Cerebellar nuclear complex (tissue), 1 donor: ENCODE measurements at places on chromosomes 5 and 9.

DNA sequence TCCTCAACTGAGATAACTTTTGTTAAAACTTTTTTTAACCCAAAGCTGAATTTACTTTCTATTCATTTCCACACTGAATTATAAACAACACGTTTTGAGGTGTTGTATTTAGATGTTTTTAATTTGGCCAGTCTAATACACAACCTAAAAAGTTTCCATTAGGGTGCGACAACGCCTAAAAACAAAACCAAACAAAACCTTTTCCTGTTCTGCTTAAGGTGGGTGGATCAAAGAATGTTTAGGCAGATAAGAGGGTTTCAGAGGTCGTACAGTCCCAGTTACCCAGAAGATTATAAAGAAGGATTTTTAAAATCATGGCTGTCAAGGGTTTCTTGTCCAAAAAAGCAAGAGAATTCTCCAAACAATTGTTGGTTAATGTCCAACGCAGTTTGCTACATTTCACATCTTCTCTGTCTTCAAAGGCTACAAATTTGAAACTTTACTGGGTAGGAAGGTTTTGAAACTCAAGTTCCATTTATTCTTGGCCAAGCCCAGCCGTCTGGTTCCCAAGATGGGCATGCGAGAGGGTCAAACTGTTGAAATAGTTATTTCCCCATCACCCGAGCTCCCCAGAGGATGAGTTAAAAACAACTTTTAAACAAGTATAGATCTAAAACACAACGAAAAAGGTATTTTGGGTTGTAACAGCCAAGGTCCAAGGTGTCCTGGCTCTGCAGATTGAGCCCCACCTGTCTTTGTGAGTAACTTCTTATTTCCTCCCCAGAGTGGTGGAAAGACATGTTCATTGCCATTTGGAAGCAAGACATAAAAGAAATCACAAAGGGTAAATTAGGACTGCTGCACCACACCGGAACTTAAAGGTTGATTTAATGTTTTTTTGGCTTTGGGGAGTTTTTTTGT is 122.8 kb upstream of the MAP3K1 start:
- DNase-seq: no peak

DNA sequence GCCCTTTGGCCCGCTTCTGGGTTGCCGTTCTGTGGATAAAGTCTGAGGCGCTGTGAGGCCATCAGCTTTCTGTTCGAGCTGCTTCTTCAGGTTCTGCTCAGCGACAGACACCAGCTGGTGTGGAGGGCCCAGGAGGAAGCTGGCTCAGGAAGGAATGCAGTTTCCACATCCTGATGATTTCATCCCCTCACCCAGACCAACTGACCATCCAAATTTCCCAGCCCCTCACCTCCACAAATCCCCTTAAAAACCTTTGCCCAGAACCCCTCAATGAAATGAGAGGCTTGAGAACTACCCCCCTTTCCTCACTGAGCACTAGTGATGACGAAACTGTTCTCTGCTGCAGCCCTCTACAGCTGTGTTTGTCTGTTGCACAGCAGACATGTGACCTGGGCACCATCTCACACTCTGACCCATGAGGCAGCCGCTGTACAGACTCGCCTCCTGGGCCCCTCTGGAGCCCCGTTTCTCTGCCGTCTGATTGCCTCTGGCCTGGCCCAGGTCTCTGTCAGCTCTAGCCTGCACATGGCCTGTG is 45.4 kb downstream of the SPATA31C2 start:
- no peak for DNase-seq

DNA sequence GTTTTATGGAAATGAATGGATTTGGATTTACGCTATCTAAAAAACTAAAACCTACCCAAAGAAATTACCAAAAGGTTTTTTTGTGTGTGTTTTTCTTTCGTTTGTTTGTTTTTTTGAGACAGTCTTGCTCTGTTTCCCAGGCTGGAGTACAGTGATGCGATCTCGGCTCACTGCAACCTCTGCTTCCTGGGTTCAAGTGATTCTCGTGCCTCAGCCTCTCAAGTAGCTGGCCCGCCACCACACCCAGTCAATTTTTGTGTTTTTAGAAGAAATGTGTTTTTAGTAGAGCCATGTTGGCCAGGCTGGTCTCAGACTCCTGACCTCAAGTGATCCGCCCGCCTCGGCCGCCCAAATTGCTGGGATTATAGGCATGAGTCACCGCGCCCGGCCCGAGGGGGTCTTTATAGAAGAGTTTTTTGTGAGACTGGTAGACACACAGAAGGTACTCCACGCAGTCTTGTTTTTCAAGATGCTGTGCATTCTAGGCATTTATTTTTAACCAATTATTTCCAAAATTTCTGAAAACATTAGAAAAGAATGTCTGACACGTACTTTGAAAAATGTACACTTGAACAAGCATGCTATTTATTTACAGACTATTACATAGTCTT is 75.7 kb downstream of the NR6A1 start:
- DNase-seq: no peak

- no peak for DNase-seq
Observed at GRCh38 chr9:111657051-111657450, 4.4 kb upstream of the GNG10 start.

DNA sequence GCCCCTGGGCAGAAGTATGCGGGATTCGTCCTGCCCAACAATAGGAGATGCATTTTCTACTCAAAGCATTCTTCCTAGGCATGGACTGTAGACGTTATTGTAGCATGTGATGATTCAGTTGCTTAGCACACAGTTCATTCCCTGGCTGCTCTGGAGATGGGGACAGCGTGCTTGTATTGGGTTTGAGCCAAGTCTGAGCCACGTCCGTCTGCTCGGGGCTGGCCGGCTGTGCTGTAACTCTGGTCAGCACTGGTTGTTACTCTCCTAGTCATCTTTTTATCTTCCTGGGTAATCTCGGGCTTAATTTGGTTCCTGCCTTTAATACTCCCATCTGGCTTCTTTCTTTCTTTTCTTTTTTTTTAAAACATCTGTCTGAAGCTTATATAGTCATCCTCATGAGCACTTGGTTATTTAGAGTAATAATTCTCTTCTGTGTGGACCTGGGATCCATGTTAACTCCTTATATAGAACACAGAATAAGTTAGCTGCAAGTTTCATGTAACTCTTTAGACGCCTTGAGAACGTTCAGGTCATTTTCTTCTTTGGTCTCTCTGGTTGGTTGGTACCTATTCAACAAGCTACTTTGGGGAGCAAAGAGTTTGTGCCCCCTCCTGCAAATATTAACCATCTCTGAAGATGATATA is 118.8 kb upstream of the RPS23 start:
- DNase-seq: peak; percentile 3

- no peak for DNase-seq
Observed at GRCh38 chr5:62473209-62473608, 60.6 kb downstream of the IPO11 start.

GRCh38 chr5:136703036-136703435 is 337.7 kb upstream of the TRPC7 start:
- no peak for DNase-seq

- no peak for DNase-seq
Observed at GRCh38 chr5:149186506-149186905, 45.2 kb downstream of the ABLIM3 start.

GRCh38 chr5:167843881-167844572 is 447.4 kb upstream of the WWC1 start:
- DNase-seq: no peak

- DNase-seq: no peak
Observed at GRCh38 chr5:171363846-171364245, 23.8 kb upstream of the NPM1 start.

- no peak for DNase-seq
Observed at GRCh38 chr9:112757282-112757883, 6.8 kb downstream of the SNX30 start.

DNA sequence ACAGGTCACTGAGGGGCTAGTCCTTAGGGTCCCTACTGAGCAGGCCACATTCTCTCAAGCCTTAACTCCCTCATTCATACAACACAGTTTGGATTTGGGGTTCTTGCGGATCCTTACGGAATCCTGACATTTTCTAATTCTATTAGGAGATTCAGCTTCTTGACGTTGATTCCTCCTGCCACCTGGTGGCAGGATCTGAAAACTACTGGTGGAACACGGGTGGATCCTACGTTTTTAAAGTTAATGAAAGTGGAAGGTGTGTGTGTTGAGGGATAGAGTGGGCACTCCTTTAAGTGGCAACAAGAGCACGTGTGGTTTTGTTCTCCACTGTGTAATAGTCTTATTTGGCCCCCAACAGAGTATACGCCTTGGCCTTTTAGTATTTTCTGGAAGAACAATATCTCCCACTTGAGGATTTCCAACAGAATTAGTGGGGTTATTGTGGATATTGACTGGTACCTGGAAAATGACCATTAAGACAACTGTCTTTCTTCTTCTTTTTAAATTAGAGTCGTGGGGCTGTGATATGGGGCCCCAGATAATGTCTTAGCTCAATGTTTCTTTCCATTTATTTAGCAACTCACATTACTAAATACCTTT is 25.2 kb downstream of the SLC28A3 start:
- no peak for DNase-seq

- peak; percentile 57 for DNase-seq
Observed at GRCh38 chr9:131423171-131423581, 29.3 kb downstream of the PRRC2B start.

GRCh38 chr5:139393497-139394122 is 1.3 kb downstream of the PROB1 start:
- DNase-seq: no peak

DNA sequence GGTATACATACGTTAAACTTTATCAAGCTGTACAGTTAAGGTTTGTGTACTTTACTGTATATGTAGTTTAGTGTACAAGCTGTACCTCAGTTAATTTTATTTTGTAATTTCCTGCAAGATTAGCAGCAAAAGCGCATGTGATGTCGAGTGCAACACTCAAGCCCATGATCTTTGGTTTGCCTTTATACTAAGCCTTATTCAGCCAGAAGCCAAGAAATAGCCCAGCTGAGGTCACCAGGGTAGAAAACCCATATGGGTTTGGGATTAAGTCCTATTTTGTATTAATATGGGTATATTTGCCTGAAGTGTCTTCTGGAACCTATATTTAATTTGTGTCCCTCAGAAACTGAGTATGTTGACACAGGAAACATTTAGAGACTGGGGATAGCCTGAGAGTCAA is 59.3 kb downstream of the ZFAND5 start:
- DNase-seq: no peak

DNA sequence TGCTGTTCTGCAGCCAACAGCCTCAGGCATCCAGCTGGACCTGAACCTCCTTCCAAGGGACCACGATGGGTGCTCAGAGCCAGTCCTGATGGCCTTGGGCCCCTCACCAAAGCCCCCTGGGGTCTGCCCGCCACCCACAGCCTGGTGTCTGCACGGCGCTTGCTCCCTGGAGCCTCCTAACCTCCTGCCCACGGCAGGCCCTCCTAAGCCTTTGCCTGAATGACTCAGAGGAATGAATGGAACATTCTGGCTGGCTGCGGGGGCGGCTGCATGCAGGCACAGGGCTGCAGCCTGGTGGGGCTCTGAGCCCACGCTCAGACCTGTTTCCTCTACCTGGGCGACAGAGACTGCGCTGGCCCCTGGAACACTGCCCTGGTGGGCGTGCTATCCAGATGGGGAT is 6.9 kb downstream of the SOHLH1 start:
- no peak for DNase-seq

- no peak for DNase-seq
Observed at GRCh38 chr9:137978262-137978714, 100.7 kb downstream of the CACNA1B start.

- no peak for DNase-seq
Observed at GRCh38 chr5:35908228-35908627, 30.2 kb downstream of the CAPSL start.

GRCh38 chr9:136609160-136609475 is 53.6 kb upstream of the EGFL7 start:
- DNase-seq: no peak

DNA sequence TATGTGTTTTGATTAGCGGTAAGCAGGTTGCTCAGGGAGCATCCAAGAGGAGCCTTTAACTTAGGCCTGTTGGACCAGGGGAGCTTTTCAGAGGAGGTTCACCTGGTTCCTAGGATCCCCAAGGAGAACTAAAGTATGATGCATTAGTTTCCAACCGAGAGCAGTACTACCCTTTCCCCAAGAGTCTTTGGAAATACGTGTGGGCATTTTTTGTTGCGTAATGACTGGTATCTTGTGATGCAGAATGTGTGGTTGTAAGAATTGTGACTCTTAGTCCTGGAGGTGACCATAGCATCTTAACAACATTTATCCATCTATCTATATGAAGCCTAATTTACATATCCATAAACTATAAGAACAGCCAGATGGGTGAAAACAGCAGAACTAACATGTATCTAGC is 11.0 kb downstream of the CFAP95 start:
- no peak for DNase-seq

- DNase-seq: peak; percentile 22
Observed at GRCh38 chr5:78984439-78985115, 533 bp downstream of the ARSB start.

GRCh38 chr5:165834891-165835290 is 2329.5 kb downstream of the MAT2B start:
- no peak for DNase-seq

GRCh38 chr5:77437194-77437593 is 54.9 kb downstream of the WDR41 start:
- no peak for DNase-seq

GRCh38 chr5:76527685-76528161 is 95.5 kb downstream of the F2RL2 start:
- DNase-seq: no peak

DNA sequence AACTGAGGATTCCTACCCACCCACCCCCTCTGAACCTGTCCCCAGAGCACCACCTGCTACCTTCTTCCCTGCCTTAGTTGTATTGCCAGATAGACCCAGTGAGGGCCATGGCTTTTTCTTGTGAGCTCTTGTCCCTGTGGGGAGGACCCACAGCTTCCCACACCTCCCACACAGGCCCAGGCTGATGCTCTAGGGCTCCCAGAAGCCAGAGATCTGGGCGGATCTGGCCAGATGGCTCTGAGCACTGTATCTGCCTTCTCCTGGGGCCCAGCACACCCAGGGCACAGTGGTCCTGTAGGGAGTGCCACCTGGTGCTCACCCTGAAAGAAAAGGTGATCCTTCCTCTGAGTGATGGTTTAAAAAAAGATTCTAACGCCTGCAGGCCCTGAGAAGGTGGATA is 131.7 kb downstream of the DAB2IP start:
- no peak for DNase-seq

GRCh38 chr5:56314529-56314928 is 81.4 kb upstream of the ANKRD55 start:
- DNase-seq: no peak

DNA sequence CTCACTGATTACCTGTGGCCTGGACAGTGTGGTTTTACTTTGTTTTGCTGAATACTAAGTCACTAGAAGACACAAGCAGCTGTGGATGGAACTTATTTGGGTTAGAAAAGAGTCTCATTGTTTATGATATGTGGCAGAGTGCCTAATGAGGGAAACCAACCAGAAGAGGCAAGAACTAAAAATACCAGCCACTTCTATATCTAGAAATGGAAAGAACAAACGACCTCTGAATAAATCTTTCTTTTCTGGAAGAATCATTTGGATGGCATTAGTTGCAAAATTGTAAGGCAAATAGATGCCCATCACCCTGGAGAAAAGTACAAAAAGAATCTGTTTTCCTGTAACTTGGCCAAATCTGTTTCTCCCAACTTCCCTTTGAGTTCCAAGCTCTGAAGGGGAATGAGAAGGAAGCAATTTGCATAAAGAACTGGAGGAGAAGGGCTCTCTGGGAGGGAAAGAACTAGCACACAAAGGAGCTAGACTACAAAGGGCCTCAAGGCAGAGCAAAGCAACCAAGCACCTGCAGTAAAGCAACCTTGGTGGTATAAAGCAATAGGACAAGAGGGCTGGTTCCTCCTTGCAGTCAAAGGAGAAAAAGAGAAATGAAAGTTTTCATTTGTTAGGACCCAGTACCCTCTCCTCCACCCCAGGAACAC is 455.4 kb downstream of the CAAP1 start:
- DNase-seq: no peak

GRCh38 chr5:34570721-34571676 is 85.1 kb upstream of the RAI14 start:
- DNase-seq: no peak

GRCh38 chr9:87305151-87305550 is 192.5 kb upstream of the DAPK1 start:
- no peak for DNase-seq
